NCI-H510A treated with DMSO at 0.1 percent for 48 hours (cell line): ENCODE measurements at places on chromosomes 7 and 10.

- DNase-seq: no peak
Measured at GRCh38 chr10:80077869-80078447, 507 bp upstream of the TMEM254 start.

GRCh38 chr7:127588697-127589482 is 679 bp downstream of the ARF5 start:
- DNase-seq: peak; percentile 41

GRCh38 chr10:131641231-131641630 is 259.6 kb upstream of the PPP2R2D start:
- peak; percentile 53 for DNase-seq

DNA sequence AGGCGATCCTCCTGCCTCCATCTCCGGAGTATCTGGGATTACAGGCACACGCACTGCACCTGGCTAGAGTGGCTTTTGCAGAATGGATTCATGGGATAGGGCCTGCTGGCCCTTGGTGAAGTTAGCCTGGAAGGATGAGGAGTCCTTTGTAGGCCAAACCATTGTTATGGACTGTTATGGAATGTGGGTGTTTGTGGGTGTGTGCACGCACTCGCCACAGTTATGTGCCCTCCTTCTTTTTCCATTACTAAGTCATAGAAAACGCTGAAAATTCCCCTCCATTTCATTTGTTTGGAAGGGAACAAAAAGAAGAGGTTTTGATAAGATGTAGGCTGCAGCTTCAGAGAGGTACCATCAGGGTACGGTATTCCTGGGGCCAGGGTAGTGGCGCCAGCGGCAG is 15.0 kb downstream of the ZNF862 start:
- DNase-seq: no peak

DNA sequence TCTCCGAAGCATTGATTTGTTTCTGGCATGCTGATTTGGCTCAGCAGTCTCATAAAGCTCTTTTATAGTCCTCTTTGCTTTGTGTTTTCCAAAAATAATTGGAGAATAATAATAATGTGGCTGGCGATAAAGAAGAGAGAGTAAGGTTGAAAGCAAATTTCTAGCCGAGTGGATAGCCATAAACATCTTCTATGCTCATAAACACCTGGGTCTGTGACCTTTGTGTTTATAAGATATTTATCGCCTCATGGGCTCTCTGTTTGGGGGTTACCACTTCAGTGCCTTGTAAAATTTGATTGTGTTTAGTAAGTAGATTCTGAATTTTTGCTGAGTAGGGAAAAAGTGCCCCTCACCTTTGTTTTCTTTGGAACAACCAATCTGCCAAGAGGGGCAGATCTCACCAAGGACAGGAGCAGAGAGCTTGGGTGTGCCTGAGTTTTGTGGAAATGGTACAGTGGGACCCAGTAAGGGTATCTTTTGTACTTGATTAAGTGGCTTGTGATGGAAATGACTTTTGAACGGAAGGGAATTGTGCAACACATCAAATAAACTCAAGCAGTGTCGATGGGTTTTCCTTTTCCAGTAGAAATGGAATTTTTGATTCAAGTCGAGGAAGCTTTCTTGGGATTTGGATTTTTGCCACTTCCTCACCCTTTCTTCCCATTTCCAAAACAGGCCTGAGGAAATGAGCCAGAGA is 220.5 kb downstream of the AUTS2 start:
- no peak for DNase-seq

- no peak for DNase-seq
Measured at GRCh38 chr7:158020706-158021095, 566.9 kb downstream of the PTPRN2 start.

DNA sequence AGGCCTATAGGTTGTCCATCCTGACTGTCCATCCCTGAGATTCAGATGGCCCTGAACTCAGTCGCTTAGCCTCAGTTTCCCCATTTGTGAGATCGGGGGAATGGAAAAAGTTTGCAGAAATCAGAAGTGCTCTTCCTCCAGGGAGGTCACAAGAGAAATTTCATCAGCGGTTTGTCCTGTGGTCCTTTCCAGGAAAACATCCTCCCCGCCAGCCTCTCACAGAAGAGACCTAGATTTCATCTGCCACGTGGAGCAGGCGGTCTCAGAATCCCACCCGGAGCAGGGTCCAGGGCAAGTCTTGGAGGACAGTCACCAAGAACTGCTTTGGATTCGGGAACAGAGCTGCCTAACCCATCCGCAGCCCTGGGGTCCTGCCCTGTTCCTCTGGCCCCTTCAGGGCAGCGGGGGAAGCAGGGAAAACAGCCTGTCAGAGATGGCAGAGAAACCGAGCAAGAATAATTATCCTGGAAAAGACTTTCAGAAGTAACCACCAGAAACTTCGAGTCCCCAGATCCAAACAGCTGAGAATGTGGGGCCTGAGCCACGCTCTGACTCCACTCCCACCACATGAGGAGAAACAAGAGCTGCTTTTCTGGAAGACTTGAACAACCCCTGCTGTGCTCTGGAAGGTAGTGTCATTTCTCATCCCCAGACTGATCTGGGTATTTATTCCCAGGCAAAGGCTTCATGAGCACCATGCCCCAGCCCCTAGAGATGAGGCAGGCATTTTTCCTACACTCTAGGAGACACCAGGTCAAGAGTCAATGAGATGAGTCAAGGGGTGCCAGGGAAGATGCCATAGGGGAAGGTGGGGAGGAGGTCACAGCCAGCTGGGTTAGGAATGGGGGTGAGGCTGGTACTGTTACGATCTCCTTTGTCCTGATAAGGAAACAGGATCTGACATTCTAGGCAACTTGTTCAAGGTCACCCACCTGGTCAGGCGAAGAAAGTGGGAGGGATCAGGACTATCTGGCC is 1.1 kb upstream of the TNS3 start:
- DNase-seq: no peak

GRCh38 chr7:137074391-137075030 is 206.1 kb downstream of the CHRM2 start:
- DNase-seq: no peak

- DNase-seq: no peak
Measured at GRCh38 chr10:3978761-3979160, 193.8 kb upstream of the KLF6 start.

DNA sequence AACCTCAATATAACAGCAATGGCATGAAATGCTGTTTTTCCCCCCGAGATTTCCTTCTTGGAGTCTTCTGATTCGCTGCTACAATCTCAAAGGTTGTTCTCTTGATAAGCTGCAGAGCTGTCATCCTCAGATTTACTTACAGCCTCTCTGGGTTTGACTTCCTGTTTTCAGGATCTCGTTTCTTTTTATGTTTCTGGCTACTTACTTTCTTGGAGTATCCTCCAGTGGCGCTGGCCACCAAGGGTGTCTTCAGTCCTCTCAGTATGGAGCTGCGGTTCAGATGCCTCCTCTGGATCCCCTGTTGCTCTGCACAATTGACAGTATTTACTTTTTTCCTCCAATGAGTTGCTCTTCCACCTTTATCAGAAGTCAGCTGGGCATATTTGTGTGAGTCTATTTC is 152.0 kb upstream of the TMEM72 start:
- DNase-seq: no peak

DNA sequence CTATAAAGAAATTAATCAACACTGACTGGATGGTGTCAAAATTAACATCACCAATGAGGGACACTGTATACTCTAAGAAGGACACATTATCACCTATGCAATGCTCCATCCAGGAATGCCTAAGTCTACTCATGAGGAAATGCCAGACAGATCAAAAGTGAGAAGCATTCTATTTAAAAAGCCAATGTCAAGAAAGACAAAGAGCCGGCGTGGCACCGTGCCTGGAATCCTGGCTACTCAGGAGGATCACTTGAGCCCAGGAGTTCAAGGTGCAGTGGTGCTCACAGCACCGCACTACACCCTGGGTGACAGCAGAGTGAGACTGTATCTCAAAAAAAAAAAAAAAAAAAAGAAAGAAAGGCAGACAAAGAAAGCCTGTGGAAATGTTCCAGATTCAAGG is 45.5 kb upstream of the ANAPC16 start:
- DNase-seq: no peak

GRCh38 chr7:87100326-87100725 is 40.9 kb upstream of the ELAPOR2 start:
- no peak for DNase-seq

DNA sequence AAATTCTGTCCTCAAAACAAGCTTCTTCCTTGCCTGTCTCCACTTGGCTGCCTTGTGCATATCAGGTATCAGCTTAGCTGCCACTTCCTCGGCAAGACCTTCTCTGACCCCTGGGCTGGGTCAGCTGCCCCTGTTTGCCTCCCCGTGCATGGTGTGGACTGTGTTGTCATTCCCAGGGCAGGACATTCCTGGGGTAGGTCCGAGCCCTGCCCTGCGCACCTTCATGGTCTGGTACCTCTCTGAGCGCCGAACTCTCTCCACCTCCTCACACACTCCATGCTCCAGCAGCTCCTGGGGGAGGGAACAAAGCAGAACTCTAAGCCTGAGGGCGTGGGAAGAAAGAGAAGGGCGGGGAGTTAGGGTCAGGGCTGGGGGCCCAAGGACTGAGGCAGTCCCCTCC is 3.8 kb downstream of the POLM start:
- no peak for DNase-seq

DNA sequence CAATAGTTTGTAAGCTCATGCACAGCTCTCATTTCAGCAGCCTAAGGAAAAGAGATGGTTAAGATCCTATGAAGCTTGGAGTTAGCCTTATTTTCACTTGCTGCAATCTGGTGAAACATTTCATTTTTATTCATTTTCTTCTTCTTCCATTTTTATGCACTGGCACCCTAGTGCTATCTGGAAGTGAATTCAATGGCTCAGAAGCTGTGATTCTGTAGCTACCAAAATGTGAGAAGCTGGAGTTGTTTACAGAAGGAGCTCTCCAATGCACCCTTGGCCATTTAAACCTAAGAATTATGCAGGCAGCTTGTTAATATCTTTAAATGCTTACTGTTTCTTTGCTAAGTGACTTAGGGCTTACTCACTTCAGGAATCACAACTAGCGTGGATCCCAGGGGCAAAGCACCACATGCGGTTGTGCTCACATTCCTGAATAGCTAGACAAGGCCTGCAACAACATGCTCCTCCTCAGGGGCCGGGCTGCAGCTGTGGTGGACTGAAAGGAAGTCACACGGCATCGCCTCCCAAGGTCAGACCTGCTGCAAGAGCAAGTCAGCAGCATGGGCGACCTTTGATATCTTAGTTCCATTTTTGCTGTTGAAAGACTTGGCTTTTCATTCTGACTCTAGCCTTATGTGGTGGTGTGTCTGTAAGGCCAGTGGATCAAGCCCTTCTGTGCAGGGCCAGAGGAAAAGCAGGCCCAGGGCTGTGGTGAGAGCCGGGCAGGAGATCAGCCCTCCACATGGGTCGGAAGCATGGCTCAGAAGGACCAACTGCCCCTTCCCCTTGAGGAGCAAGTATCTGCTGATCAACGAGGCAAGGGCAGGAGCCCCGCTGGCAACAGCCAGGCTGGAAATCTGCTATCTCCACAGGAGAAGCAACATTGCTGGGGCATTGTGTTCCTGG is 91.9 kb upstream of the MBL2 start:
- no peak for DNase-seq

- DNase-seq: no peak
Measured at GRCh38 chr10:84195044-84195830, 900 bp downstream of the CDHR1 start.

DNA sequence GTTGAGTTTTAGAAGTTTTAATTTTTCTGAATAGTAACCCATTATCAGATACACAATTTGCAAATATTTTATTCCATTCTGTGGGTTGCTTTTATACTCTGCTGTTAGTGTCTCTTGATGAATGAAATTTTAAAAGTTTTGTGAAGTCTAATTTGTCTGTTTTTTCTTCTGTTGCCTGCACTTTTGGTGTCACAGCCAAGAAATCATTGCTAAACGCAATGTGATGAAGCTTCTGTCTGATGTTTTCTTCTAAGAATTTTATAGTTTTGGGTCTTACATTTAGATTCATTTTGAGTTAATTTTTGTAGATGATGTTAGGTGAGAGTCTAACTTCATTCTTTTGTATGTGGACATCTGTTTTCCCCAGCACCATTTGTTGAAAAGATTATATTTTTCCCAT is 330.0 kb upstream of the FOXK1 start:
- DNase-seq: no peak
